ENCODE measurements at places on chromosomes 12 and 14. TPM values are rescaled to one million over a fixed set of nuclear protein-coding genes. Genes with fewer than 3 reads are reported as not detected.

The DPY19L2 gene
- 0.98 TPM for total RNA-seq

The ACADS gene
- 14.5 TPM for total RNA-seq

The IL31 gene
- total RNA-seq, result not detected

The CAPZA3 gene
- not detected for total RNA-seq

The CCDC177 gene
- total RNA-seq, result not detected

The KLHL42 gene
- total RNA-seq, result 82.6 TPM

The AKAP6 gene
- 1.5 TPM for total RNA-seq

The ACOT4 gene
- 3.9 TPM for total RNA-seq

The MMAB gene
- total RNA-seq, result 83.0 TPM

The LPAR5 gene
- total RNA-seq, result 4.3 TPM

The CACNA1C gene
- total RNA-seq, result not detected

The ZBTB39 gene
- total RNA-seq, result 4.8 TPM

The BEST3 gene
- total RNA-seq, result 0.55 TPM

The SOX5 gene
- total RNA-seq, result not detected

The BCDIN3D gene
- total RNA-seq, result 4.5 TPM

The LMO3 gene
- total RNA-seq, result 2.3 TPM

The PTGDR gene
- total RNA-seq, result not detected

The CISTR gene
- total RNA-seq, result not detected

The CLEC1B gene
- total RNA-seq, result not detected

The BDKRB1 gene
- 0.69 TPM for total RNA-seq

The GZMB gene
- total RNA-seq, result not detected

The SLC15A4 gene
- total RNA-seq, result 20.8 TPM

The GON7 gene
- 33.5 TPM for total RNA-seq

The RIC8B gene
- total RNA-seq, result 8.8 TPM

The KLRK1 gene
- total RNA-seq, result not detected

The TCL1B gene
- not detected for total RNA-seq

The PPFIBP1 gene
- 56.9 TPM for total RNA-seq

The PPP4R4 gene
- not detected for total RNA-seq

The OTUB2 gene
- total RNA-seq, result 7.7 TPM

The CCDC92 gene
- 9.7 TPM for total RNA-seq

The SPTB gene
- total RNA-seq, result 2.3 TPM

The SLCO1B1 gene
- not detected for total RNA-seq

The ALX1 gene
- total RNA-seq, result not detected

The CMKLR1 gene
- total RNA-seq, result not detected

The AJUBA gene
- 116 TPM for total RNA-seq

The CD4 gene
- not detected for total RNA-seq

The TEAD4 gene
- 22.3 TPM for total RNA-seq

The TGM1 gene
- total RNA-seq, result 2.6 TPM

The BICDL1 gene
- total RNA-seq, result 5.8 TPM

The NPFF gene
- total RNA-seq, result not detected

The ASCL1 gene
- total RNA-seq, result not detected

The PLA2G1B gene
- total RNA-seq, result not detected

The TMEM233 gene
- total RNA-seq, result not detected

The TRIM9 gene
- total RNA-seq, result 2.6 TPM
